Activated CD8-positive, alpha-beta memory T cell treated with anti-CD3 and anti-CD28 coated beads for 24 hours (primary cell): ENCODE measurements at places on chromosomes 1 and 21.

DNA sequence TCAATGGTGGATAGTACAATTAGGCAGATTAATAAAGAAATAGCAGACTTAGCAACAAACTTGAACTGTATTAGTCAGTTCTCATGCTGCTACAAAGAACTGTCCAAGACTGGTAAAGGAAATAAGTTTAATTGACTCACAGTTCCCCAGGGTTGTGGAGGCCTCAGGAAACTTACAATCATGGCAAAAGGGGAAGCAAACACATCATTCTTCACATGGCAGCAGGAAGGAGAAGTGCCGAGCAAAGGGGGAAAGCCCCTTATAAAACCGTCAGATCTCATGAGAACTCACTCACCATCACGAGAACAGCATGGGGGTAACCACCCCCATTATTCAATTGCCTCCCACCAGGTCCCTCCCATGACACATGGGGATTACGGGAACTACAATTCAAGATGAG is 27.1 kb upstream of the PDE4B start:
- no peak for DNase-seq

- no peak for DNase-seq
These were observed 138.2 kb downstream of the NFIA start for GRCh38 chr1:61220536-61220935.

- DNase-seq, result no peak
These were observed 329.2 kb upstream of the C1orf87 start for GRCh38 chr1:60402816-60403215.

DNA sequence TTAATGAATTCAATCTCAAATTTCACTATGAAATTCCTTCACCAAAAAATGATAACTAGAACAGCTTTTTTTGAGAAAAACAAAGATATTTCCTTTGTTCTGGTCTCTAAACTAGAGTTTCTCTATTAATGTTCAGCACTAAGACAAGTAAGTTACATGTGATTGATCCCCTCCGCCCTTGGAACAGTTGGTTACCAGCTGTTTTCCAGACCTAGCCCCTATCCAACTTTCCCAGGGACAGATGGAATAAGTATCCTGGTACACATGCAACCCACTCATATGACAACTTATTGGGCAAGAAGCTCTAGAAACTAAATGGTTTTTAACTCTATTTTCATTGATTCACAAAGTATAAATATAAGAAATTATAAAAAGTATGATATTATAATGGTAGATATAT is 140.4 kb downstream of the COP1 start:
- DNase-seq, result no peak

- no peak for DNase-seq
These were observed 70.4 kb downstream of the ACTL8 start for GRCh38 chr1:17825273-17826164.

GRCh38 chr1:234885601-234886000 is 243.0 kb downstream of the TOMM20 start:
- no peak for DNase-seq

- DNase-seq, result peak; percentile 79
These were observed 372.1 kb upstream of the B3GALT2 start for GRCh38 chr1:193558491-193559028.

DNA sequence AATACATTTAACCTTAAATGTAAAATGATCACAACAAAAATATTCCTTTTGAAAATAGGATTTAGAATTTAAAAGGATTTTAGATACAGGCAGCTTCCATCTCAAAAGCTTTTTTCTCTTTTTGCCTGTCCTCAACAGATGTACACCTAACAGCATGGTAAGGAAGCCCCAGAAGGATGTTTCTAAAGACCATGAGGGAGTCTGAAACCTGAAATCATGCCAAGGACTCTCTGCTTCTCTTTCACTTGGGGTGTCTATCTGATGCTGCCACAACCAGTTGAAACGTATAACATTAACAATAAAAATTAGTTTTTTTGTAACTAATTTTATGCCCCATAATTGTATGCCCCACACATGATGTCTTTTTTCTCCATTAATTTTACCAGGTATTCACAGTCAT is 5.4 kb upstream of the ZNF281 start:
- DNase-seq, result no peak

DNA sequence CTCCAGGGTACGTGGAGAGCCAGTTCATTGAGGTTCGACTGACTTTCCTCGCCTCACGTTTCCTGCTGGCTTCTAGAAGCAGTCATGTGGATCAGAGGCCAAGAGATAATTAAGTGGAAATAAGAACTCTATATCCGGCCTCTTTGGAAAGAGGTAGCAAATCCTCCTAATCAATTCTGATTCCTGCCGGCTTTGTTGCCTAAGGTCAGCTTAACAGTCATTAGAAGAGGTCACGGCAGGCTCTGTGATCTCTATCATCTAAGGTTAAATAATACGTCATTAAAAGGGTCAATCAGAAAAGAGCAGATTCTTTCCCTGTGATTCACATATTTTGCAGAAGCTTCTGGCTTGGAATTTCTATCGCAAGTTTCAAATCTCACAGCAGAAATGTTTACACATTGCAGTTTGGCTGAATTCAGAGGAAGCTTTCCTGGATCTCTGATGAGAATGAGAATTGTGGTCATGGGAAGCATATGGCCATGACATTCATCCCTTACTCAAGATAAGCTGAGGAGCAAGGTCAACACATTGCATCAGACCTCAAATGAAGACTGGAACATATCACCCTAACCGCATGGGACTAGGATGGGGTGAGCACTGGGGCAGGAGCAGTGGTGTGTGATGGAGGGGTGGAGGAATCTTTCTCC is 189.4 kb downstream of the PBX1 start:
- no peak for DNase-seq

DNA sequence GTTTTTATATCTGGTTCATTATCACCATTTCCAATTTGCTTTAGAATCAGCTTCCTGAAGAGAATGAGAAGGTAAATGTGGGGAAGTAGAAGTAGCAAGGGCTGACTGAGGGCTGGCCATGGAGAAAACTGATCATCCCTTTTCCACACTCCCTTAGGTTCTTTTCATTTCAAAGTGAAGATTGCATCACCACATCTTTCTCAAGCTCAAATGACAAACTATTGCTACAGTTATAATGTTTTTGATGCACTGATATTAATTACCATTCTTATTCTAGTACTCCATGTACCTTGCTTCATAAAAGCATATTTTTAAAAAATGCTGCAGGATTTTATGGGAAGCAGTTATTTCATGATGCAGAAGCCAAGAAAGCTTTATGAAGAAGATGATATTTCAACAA is 7.9 kb upstream of the AK5 start:
- DNase-seq, result no peak

- no peak for DNase-seq
These were observed 3.4 kb upstream of the GPX7 start for GRCh38 chr1:52598729-52599128.
